ENCODE measurements at places on chromosomes 5 and 9.

DNA sequence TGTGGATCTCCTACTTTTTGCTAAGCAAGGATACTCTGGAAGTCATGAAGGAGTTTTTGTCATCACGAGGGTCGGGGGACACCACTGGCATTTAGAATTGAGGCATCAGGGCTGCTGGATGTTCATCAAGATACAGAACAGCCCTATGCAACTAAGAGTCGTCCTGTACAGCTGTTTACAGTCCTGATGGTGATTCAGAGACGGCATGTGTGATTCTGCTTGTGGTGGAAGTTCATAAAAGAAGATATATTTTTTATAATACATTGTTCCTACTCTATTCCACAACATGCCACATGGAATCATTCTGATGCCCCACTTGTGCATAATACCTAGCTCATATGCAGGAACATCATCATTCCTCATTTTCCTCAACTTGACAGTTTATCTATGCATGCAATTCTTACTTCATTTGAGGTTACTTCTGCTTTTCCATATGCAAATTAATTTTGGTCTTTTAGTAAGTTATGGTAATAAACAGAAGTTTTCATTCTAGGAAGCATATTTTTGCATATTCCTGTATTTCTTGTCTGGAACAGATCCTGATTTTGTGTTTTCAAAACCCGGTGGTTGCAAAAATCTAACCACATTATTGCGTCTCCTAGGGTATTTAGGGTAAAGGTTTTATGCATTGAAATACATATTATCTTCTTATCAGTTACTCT is 155.2 kb downstream of the ARHGEF28 start:
- no peak for DNase-seq

GRCh38 chr9:75333624-75334023 is 245.3 kb downstream of the OSTF1 start:
- DNase-seq: no peak

DNA sequence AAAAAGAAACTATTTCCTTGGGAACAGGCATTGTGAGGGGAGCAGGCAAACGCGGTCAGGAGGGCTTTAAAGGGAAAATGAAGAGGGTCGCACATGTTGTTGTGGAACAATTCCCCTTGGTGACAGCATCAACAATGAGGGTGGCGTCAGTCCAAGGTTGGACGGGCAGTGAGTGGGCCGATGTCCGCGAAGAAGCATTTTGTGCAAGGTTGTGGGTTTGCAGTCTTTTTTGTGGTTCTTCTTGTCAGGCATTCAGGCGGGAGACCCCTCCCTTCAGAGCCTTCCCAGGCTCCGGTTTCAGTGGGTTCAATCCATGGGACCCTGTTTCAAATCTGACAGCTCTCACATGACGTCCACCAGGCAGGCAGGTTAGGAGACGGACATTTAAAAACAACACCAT is 11.1 kb upstream of the SLC6A19 start:
- DNase-seq: no peak

DNA sequence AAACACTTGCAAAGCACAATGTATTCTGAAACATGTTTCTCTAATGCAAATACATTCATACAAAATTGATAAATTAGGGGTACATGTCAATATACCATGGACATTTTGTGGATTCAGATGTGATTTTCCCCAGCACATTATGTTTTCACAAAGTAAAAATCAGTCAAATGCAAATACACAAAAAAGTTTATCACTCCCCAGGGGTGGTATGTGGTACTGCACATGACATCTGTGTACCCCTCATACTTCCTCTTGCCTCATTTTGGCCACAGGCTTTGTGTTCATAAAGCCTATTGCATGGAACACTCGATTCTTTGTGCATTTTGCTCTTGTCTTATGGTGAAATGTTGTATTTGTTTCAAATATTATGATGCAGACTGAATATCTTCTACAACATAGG is 116.8 kb upstream of the PDE4D start:
- DNase-seq: no peak

DNA sequence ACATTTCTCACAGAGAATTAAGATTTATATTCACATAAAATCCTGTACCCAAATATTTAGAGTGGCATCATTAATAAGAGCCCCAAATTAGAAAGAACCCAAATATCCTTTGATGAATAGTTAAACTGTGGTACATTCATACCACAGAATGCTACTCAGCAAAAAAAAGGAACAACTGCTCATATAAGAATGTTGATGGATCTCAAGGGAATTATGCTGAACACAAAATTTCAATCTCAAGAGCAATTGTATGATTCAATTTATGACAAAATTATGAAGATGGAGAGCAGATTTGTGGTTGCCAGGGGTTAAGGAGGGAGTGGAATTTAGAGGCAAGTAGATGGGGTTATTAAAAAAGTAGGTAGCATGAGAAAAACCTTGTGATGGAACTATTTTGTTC is 4.5 kb upstream of the PAIP1 start:
- DNase-seq: no peak

GRCh38 chr9:128142596-128142995 is 6.7 kb upstream of the LCN2 start:
- no peak for DNase-seq

- no peak for DNase-seq
Measured at GRCh38 chr5:82772281-82772680, 304.9 kb downstream of the TMEM167A start.

DNA sequence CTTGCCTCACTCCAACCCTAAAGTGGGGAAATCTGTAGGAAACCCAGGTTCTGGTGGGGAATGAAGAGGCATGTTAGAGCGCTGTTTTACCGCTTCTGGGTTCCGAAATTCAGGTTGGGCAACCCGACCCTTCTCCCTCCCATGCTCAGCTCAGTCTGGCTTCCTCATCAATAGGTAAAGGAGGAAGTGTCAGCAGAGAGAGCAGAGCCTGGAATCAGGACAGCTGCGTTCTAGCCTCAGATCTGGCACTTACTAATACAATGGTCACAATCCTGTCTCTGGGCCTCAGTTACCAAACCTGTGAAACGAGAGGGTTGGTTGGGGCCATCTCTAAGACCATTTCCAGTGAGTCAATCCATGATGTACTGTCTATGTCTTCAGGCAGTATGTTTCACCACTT is 16.2 kb upstream of the TNIP1 start:
- no peak for DNase-seq

DNA sequence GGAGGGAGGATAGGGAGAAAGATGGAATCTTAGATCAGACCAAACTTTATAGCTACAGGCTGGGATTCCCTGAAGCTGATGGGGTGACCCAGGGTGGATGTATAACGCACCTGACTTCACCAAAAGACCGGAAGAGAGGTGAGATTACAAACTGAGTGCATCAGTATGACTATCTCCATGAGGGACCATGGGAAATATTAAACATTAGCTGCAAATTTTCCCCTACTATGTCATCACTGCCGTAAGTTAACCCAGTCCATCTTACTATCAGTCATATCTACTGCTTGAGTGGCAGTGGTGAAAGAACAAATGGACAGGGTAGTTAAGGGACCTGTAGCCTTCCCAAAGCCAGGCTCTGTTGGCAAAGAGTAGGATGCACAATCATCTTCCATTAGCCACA is 368.3 kb downstream of the EFNA5 start:
- no peak for DNase-seq

- no peak for DNase-seq
Measured at GRCh38 chr9:111431684-111432083, 52.5 kb downstream of the ECPAS start.

- DNase-seq: no peak
Measured at GRCh38 chr9:129224618-129225489, 46.8 kb upstream of the IER5L start.

GRCh38 chr9:131714161-131714646 is 25.7 kb downstream of the RAPGEF1 start:
- no peak for DNase-seq

- no peak for DNase-seq
Measured at GRCh38 chr9:137412431-137412830, 10.5 kb downstream of the EXD3 start.

DNA sequence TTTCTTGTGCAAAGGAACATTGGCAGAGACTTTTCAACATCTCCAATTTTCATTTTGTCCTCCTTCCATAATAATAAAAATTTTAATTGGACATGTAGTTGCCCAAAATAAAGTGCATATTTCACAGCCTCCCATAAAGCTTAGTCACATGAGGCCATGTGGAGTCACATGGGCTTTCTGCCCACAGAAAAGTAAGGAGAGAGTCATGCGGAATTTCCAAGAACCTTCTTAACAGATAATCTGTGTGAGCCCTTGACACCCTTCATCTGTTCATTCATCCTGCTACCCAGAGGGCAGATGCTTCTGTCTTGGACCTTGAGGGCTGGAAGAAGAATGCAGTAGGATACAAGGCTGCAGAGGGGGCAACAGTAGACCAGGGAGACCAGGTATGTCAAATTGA is 60.7 kb downstream of the APTX start:
- DNase-seq: no peak
